Heart right ventricle (tissue), 16 donors: ENCODE measurements at places on chromosomes 11 and 22.

- no peak for DNase-seq
Measured at GRCh38 chr11:28535677-28536076, 427.5 kb downstream of the METTL15 start.

DNA sequence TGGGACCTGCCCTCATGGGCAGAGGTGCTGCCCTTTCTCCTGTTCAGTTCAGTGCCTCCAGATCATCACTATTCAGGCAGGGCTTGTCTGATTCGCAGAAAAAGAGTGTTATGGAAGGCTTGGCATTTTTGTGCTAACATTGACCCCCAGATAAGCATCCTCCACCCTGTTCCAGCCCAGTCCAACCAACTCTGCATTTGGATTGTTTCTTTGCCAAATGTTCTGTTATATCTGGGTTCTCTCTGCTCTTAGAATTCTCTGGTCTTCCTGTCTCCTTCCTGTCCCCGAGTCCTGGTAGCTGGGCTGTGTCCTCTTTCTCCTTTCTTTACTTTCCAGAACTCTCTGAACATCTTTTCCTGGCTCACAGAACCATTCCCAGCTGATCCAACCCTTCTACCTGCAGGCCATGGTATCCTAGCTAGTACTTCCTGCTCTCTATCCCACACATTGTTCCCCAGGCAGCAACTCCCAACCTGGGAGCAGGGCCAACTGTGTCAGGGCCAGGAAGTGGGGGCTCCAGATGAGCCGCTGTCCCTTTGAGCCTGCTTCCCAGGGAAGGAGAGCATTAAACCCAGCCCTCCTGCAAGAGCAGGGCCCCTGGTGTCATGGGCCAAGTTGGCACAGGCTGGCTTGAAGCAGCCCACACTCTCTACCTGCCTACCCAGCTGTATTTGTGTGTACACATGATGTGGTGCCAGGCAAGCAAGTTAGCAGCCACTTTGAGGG is 280.7 kb upstream of the CADM1 start:
- DNase-seq, result peak; percentile 51

DNA sequence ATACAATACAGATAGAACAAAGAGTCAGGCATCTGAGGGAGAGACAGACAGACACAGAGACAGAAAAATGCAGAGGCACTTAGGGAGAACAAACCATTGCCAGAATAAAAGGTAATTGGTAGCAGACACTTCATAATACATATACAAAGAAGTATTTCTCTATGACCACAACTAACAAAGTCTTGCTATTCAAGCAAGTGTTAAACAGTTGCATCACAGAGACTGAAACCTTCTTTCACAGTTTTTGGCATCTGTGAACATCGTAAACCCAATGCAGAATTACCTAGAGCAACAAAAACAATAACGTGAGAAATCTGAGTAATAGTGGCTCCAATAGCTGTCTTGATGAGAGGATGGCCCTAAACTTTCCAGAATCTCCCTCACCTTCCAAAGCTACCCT is 116.4 kb downstream of the BLID start:
- DNase-seq, result no peak

DNA sequence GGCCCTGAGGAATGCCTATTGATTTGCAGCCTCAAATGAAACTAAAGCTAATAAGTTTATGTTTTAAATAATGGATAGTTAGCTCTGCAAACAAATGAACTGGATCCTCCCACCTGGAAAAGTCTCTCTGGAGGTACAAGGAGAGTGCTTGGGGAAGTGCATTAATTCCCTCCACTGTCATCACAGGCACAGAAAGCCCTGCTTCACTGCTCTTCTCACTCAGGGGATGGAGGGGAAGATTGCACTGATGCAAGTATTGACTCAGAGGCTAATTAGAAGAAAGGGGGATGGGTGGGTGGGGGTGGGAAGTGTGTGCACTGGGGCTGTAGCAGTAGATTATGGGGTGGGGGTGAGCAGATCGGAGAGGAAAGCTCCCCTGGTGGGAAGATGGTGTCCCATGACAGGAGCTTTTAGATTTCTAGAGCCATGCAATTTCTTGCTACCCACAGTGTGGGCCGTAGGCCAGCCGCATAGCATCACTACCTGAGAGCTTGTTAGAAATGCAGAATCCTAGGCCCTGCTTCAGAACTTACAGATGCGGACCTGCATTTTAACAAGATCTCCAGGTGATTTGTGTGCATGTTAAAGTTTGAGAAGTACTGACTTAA is 163.9 kb downstream of the HIPK3 start:
- no peak for DNase-seq

GRCh38 chr11:70159627-70160570 is 43.2 kb upstream of the FADD start:
- DNase-seq, result no peak

DNA sequence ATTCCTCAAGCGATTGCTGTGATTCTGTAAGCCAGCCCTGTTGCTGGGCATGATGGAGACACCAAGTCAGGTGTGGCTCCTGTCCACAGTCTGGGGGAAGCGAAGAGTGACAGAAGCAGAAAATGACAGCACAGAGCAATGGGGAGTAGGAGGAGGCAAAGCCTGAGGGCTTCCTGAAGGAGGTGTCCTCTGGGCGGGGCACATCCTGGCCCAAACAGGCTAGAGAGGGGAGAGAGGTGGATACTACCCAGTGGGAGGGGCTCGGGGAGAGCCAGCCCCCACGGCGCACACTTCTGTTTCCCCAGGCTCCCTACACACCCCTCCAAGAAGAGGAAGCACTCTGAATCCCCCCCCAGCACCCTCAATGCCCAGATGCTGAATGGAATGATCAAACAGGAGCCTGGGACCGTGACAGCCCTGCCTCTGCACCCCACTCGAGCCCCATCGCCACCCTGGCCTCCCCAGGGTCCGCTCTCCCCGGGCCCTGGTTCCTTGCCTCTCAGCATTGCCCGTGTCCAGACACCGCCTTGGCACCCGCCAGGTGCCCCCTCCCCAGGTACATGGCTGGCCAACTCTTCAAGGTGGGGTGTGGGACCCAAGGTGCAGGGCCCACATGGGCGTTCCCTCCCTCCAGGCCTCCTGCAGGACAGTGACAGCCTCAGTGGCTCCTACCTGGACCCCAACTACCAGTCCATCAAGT is 18.9 kb downstream of the MYRF start:
- no peak for DNase-seq

DNA sequence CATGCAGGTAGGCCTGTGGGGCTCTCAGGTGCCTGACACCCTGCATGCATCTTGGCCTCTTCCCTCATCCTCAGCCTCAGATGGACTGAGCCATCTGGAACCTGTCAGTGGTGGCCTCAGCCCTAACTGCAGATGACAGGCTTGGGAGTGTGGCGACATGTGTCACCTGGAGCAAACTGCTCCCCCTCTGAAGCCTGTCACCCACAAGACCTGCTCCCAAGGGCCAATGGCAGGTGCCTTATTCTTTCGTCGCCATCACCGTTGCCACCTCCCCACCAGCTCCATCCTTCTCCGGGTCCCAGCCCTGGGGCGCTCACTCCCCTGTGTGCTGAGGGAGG is 3.6 kb upstream of the SEPTIN5 start:
- no peak for DNase-seq

GRCh38 chr11:6225896-6226295 is 8.5 kb downstream of the FHIP1B start:
- DNase-seq, result no peak

DNA sequence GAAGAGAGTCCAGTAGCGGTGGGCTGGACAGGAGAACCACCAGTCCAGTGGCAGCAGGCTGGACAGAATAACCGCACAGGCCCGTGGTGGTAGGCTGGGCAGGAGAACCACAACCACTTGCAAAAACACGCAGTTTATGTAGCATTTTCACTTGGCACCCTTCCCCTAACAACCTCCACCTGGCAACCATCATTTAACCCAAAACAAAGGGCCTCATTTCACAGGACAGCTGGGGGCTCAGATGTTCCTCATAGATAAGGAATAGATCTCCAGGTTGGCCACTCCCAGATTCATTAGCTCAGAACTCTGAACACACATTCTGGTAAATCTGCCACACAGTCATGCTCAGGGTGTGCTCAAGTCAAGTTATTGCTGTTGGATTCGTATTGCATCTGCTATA is 41.2 kb downstream of the SYTL2 start:
- DNase-seq, result no peak

- no peak for DNase-seq
Measured at GRCh38 chr22:28488825-28489224, 190.8 kb downstream of the TTC28 start.

- DNase-seq, result peak; percentile 65
Measured at GRCh38 chr11:47305734-47306483, 36.0 kb downstream of the MADD start.

- no peak for DNase-seq
Measured at GRCh38 chr11:26905368-26905767, 88.5 kb upstream of the FIBIN start.

- no peak for DNase-seq
Measured at GRCh38 chr11:21814169-21814568, 378.7 kb upstream of the ANO5 start.

- DNase-seq, result no peak
Measured at GRCh38 chr11:7982582-7983119, 4.5 kb upstream of the EIF3F start.

DNA sequence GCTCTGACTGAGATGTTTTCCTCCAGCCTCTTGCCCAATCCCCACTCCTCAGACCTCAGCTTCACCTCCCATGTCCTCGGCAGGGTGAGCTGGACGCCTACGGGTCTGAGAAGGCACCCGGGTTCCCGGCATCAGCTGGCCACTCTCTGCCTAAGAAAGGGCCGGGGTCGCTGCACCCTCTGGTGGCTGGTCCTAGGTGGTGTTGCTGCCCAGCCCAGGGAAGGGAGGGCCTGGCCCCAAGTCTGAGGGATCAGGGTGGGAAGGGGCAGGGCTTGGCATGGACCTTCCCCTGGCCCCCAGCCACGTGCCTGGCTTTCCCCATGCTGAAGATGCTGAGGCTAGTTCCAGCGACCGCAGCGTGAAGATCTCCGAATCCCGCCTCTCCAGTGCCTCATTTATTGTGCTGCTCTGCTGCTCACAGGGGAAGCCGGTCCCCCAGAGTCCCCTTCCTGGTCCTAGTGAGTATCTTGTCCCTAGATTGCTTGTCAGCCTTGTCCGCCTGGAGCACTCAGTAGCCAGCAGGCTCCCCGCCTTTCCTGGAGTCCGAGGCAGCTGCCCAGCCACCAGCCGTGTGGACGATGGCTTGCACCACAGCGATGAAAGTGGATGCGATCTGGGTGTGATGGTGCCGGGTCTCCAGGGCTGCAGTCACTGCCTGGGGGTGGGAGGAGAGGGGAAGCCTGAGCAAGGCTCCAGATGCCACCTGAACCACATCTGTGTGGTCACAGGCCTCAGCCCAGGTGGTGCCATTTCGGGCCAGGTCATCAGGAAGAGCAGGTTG is 2.9 kb upstream of the GGT5 start:
- DNase-seq, result peak; percentile 87

GRCh38 chr11:44515048-44515447 is 50.4 kb upstream of the CD82 start:
- no peak for DNase-seq

DNA sequence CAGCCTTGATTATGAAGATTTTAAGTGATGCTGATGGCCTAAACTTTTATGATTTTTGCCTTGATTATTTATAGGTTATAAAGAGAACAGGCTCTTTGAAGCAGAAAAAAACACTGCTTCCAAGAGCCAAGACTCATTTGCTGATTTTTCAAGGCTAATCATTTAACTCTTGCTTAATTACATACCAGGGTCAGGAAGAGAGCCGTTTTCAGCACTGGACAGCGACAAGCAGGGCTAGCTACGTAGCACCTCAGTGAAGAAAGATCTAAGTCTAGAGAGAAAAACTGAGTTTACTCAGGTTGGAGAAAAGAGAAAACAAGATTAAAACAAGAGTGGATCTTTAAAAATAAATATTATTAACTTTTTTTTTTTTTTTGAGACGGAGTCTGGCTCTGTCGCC is 615.4 kb upstream of the B3GAT1 start:
- DNase-seq, result no peak

- DNase-seq, result no peak
Measured at GRCh38 chr11:121614636-121615240, 162.0 kb upstream of the SORL1-AS1 start.

DNA sequence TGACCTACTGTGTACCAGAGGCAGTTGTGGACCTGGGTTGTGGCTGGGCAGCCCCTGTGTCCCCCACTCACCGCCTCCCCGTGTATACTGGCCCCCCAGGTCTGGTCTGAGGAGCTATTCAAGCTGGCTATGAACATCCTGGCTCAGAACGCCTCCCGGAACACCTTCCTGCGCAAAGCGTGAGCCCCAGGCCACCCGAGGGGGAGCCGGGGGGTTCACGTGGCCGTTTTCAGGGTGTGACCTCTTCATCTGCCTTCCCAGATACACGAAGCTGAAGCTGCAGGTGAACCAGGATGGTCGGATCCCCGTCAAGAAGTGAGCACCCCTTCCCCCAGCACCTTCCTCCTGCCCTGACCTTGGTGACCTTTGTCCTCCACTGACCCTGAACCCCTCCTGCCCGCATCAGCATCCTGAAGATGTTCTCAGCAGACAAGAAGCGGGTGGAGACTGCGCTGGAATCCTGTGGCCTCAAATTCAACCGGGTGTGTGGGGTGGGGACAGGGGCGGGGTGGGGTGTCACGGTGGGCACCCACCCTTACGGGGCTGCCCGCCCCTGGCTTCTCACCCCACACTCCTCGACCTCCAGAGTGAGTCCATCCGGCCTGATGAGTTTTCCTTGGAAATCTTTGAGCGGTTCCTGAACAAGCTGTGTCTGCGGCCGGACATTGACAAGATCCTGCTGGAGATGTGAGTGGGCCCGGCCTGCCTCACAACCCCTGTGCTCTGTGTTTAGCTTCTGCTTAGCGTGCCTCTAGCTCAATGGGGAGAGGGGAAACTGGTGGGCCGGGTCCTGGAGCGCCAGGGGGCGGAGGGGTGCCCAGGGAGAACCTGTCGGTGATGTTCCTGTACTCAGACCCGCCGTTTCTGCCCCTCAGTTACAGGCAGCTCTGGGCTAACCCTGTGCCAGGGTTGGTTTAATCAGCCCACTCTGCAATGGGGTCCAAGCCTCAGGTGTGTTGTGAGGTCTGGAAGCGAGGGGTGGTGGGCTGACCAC is 4.1 kb downstream of the PLCB3 start:
- DNase-seq, result no peak

DNA sequence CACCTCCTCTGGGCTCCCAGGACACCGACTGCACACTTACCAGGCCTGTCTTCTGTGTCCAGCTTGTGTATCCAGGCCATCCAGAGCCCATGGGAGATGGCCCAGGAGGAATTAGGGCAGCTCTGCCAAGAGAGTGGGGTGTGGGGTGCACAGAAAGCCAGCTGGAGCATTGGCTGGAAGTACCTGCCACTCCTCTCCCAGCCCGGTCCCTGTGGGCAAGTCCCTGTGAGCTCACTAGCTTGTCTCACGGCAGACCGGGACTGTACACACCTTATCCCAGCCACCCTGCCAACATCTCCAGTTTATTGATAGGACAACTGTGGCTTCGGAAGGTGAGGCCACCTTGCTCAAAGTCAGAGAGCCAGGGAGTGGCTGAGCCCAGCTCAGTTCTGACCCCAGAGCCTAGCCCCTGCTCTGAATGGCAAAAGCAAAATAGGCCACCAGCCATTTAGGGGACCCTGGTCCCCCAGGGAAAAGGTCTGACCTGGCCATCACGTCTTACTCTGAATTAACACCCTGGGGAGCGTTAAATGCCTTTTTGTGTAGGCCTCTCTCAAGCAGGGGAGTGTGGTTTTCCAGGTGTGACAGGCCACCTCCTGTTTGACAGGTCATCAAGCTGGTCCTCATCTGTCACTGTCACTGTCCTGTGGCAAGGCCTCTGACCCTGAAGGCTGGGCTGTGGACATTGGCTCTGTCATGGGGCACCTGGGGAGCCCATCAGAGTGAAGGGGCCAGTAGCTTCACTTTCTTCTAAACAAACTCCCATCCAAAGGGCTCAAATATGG is 15.1 kb downstream of the UQCR10 start:
- DNase-seq, result peak; percentile 74
